Mammary epithelial cell (primary cell): ENCODE measurements at places on chromosomes 6 and 20.
A peak's percentile ranks its signal among the peaks of the same experiment; 100 is the strongest.

- DNase-seq = peak; percentile 80
These were observed 3.5 kb downstream of the NUP153 start for GRCh38 chr6:17703256-17703694.

- no peak for DNase-seq
These were observed 132.7 kb downstream of the PKHD1 start for GRCh38 chr6:51954681-51955080.

- peak; percentile 61 for DNase-seq
These were observed 6.1 kb downstream of the TRIM10 start for GRCh38 chr6:30154709-30155519.

DNA sequence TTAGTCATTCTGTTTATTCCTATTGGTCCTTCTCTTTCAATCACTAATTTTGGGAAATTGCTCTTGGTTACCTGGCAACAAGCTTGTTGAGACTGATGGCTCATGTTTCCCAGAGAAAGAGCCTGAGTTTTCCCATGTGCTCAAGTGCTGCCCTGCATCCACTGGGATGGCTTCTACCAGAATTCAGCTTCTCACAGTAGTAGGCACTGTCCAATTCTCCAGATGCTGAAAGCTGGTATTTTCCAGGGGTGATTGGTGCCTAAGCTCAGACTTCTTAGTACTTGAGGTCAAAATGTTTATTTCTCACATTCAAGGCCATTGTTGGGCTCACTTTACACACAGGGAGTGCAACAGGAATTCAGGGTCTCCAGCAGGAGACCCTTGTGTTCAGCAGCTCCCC is 29.1 kb upstream of the SLC2A12 start:
- no peak for DNase-seq

DNA sequence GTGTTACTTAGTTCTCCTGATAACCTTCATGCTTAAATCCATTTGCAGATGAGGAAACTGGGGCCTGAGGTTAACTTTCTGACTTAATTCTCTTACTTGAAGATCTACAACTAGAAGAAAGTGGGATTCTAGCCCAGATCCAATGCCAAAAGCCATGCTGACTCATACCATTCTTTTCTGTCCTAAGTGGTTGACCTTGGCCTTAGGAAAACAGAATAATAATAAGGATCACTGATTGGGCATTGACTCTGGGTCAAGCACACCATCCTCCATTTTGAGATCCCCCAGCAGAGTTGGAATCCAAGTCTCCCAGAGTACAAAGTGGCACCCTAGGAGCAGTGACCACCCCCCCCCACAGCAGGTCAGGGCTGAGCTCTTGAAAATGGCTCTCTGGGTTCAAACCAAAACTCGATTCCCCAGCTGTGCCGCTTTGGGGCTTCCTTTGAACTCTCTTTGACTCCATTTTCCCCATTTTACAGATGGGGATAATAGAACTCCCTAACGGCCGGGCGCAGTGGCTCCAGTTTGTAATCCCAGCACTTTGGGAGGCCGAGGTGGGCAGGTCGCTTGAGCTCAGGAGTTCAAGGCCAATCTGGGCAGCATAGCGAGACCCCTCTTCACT is 12.8 kb upstream of the ZNF217 start:
- DNase-seq = no peak

DNA sequence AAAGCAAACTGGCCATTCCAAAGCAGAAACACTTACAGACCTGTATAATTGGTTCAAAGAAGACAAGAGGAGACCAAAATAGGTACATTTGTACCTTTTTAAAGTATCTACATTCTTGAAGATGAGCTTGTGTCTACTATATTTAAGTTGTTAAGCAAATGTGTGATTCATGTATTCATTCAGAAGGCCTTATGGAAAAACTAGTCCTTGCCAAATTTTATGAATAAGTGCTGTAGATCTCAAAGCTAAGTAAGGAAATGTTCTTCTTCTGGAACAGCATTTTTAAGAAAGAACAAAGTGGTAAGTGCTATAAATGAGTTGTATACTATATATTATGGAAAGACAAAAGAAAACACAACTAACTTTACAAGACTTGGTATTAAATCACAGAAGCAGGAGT is 22.2 kb upstream of the HEY2 start:
- DNase-seq = no peak

- DNase-seq = peak; percentile 73
These were observed 6.7 kb upstream of the KCNK15 start for GRCh38 chr20:44738813-44739477.

GRCh38 chr6:11231564-11232192 is 790 bp downstream of the NEDD9 start:
- DNase-seq = peak; percentile 65

DNA sequence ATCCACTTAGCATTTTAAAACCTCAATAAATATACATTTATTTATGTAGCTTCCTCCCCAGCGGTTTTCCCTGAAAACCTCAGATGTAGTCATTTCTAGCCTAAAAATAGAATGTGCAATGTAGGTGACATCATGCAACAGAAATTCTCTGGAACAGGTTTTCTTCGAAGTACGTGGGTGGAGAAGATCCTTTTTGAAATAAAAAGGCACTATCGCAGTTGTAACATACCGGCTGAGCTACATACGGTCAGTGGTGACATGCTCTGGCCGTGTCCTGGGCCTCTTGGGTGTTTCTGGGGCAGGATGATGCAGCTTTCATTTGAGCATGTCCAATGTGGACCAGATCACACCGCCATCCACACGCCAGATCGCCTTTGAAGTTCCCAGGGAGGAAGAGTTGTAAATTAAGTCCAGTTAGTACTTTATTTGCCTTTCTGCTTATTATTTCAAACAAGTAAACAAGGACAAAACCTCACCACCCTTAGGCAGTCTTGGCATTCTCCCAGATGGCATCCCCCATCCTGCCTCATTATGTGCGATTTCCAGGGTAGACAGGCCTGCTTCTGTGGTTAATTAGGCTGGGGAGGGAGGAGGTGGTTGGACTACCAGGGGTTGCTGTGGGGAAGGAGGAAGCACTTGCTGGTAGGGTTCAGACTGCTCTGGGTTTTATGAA is 109.5 kb upstream of the CLDN20 start:
- DNase-seq = peak; percentile 80

- peak; percentile 87 for DNase-seq
These were observed 120.5 kb upstream of the PRSS16 start for GRCh38 chr6:27126815-27127537.

- no peak for DNase-seq
These were observed 222.8 kb downstream of the UST start for GRCh38 chr6:148969603-148970061.

DNA sequence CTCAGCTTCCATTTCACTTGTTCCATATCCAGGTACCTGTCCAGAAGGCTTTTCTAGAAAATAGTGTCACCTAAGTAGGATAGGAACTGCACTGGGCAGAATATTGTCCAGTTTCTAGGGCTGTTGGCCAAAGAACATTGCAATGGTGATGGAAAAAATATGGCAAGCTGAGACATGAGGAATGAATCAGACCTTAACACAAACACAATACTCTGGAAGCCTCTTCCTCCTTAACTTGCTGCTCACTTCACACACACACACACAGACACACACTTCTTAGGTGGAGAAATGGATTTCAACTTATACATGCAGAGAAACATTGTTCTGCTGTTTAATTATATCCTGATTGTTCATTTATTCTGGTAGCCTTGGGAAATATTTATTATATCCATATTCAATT is 203.0 kb upstream of the RGS17 start:
- peak; percentile 70 for DNase-seq

GRCh38 chr20:46774943-46775560 is 65.6 kb downstream of the SLC2A10 start:
- DNase-seq = no peak

DNA sequence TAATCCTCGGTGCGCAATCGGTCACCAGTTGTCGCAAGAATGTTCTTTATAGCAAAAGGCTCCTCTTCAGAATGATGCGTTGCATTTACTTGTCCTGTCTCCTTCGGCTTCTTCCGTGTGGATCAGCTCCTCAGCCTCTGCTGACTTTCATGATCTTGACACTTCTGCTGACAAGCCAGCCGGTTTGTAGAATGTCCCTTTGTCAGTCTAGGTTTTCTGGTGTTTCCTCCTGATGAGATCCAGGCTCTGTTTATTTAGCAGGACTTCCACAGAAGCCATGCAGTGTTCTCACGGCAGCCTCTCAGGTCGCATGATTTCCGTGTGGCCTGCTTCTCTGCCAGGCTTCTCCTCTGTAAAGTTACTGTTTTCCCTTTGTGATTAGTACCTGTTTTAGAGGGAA is 66.9 kb downstream of the STX11 start:
- DNase-seq = no peak

DNA sequence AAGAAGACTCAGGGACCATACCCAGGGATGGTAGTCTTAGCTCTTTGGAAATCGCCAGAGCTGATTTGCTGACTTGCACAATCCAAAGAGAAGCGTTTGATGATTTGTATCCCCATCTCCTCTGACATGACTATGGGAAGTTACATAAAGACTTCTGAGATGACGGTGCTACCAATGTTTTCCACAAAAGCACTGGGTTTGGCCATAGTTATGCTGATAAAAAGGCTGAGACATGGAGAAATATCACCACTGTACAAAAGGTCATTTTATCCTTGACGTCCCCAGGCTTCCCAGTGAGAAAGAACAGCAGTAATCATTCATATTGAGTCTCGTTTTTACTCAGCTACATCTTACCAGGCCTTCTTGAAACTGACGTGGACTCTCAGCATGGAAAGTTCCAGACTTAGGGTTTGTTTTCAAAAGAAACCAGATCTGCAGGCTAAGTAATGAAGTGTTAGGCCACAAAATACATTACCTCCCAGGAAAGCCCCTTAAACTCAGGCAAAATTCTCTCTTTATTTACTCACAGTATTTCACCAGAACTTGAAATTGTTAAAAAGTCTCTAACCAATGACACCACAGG is 370.3 kb upstream of the JARID2 start:
- no peak for DNase-seq

GRCh38 chr6:1624058-1624850 is 14.5 kb downstream of the FOXC1 start:
- no peak for DNase-seq

- peak; percentile 54 for DNase-seq
These were observed 141.5 kb downstream of the GMDS start for GRCh38 chr6:2103765-2104523.

- DNase-seq = peak; percentile 16
These were observed 23.8 kb downstream of the SAYSD1 start for GRCh38 chr6:39091220-39091619.

- DNase-seq = no peak
These were observed 7.2 kb upstream of the FERMT1 start for GRCh38 chr20:6130045-6130444.

DNA sequence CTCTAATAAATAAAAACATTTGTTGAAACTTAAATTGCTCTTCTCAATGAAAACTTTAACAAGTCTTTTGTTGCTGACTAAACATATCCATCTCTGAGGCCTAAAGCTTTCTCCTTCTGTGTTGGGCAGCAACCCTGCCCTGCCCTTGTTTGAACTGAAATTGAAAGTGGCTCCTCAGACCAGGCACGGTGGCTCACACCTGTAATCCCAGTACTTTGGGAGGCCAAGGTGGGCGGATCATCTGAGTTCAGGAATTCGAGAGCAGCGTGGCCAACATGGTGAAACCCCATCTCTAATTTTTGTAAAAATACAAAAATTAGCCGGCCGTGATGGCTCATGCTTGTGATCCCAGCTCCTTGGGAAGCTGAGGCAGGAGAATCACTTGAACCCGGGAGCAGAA is 29.2 kb upstream of the GNRH2 start:
- DNase-seq = no peak

DNA sequence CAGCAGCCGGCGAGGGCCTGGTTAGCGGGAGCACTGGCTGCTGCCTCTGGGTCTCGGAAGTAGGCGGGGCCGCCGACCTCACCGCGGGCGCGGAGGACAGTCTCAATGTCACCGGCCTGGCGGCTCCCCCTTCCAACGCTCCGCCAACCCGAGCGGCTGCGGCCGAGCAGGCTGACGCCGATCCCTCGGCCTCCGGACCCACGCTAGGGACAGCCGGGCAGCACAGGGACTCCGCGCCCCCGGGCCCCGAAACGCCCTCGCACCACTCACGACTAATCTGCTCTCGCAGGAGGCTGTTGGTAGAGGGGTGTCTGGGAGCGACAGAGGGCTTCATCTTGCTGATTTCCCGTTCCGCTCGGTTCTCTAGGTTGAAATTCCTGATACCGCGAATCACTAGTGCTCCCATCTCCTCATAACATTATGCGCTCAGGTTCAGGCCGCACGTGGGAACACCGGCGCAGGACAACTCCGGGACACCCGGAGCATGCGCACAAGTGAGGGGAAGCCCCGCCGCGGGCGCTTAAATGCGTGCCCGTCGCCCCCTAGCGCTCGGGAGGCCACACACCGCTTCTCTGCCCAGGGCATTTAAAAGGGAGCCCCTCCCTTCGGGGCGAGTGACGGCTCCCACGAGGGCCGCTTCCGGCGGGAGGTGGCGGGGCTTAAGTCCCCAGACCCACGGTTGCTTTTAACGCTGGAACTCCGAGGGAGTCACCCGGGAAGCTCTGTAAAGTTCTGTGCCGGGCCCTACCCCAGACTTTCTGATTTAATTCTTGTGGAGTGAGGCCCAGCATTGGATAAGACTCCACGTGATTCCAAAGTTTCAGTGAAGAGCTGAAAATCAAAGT is at the start of gene NDUFAF4:
Gene NDUFAF4, minus strand, starts transcription at position 496 of the 845 bp plus-strand sequence. Its CDS starts 90 bp downstream, at position 406.
- DNase-seq = peak; percentile 90

DNA sequence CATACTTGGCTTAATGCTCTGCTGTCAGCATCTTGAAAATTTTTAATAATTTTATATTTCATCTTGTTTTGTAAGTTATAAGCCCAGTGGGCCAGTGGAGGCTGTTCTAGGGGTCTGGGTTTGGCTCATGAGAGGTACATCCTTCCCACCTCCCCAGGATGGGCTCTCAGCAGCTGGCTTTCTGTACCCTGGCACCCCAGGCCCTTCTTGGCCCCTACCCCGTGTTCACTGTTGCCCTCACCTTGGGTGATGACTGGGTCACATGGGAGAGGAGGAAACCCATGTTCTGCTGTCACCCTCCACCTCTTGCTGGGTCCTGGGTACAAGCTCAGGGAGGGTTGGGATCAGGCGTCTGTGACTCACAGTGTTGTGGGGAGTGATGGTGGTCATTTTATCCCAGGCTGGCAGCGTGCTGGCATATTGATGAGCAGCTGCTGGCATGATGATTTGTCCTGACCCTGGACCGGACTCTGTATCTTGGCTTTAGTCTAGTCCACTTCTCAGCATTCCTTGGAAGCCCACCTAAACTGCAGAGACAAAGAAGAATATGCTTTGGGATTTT is 34.6 kb downstream of the SLC16A10 start:
- DNase-seq = no peak

- no peak for DNase-seq
These were observed 586 bp upstream of the LST1 start for GRCh38 chr6:31585491-31585890.

GRCh38 chr20:50789968-50790650 is 4.8 kb upstream of the BCAS4 start:
- no peak for DNase-seq

DNA sequence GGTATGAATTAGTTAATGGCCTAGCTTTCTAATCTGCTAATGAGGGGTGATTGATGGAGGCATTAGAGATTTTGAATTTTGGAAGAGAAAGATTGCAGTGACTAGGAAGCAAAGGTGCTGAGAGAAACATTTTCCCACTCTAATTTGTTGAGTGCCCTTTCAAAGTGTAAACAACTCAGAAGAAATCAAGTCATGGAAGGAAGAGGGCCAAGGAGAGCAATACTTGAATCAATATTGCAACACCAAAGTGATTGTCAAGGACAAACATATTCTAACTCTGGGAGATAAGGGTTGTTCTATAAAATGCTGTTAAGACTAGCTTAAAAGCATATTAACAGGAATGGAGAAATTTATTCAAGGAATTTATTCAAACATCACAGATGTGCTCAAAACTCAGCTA is 182.7 kb upstream of the FERMT1 start:
- DNase-seq = no peak
